ENCODE measurements at places on chromosomes 6 and 20.

DNA sequence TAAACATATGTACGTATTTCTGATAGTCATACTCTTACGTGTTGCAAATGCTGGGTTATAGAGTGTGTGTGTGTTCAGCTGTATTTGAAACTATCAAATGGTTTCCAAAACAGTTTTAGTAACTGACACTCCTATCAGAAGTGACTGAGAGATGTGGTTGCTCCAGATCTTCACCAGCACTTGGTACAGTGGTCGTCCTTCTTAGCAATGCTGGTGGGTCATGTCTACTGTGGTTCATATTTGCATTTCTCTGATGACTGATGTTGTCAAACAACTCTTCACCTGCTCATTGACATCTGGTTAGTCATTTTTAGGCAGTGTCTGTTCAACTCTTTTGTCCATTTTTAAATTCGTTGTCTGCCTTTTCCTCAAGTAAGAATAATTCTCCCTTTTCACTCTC lies 259.3 kb downstream of the KIF16B start:
- H3K27ac ChIP-seq: no peak overlapping the region
- no peaks in the 10 kb centered on the region for H3K4me1 ChIP-seq

- H3K4me1 ChIP-seq: peaks cover 10% of the 10 kb centered on the region
- no peak for DNase-seq
- H3K27me3 ChIP-seq: no peaks in the 10 kb centered on the region
- H3K27ac ChIP-seq: no peak overlapping the region
- H3K4me3 ChIP-seq: no peak overlapping the region
Observed at GRCh38 chr6:118784641-118785164, 109.2 kb upstream of the ASF1A start.

GRCh38 chr6:159788753-159789376 lies 537 bp downstream of the TCP1 start:
- peaks cover 75% of the 10 kb centered on the region for H3K36me3 ChIP-seq
- peaks cover 56% of the 10 kb centered on the region for H3K4me1 ChIP-seq
- DNase-seq: peak; percentile 49

- peaks cover 60% of the 10 kb centered on the region for H3K4me1 ChIP-seq
Observed at GRCh38 chr6:31819871-31820299, 4.5 kb downstream of the HSPA1A start.

GRCh38 chr6:55802259-55802658 lies 73.1 kb downstream of the BMP5 start:
- H3K36me3 ChIP-seq: no peaks in the 10 kb centered on the region
- H3K27me3 ChIP-seq: no peaks in the 10 kb centered on the region
- no peak overlapping the region for H3K27ac ChIP-seq

- H3K4me1 ChIP-seq: no peaks in the 10 kb centered on the region
- no peaks in the 10 kb centered on the region for H3K36me3 ChIP-seq
- H3K4me3 ChIP-seq: no peak overlapping the region
- H3K27ac ChIP-seq: no peak overlapping the region
Observed at GRCh38 chr6:153957394-153957793, 81.6 kb upstream of the OPRM1 start.

DNA sequence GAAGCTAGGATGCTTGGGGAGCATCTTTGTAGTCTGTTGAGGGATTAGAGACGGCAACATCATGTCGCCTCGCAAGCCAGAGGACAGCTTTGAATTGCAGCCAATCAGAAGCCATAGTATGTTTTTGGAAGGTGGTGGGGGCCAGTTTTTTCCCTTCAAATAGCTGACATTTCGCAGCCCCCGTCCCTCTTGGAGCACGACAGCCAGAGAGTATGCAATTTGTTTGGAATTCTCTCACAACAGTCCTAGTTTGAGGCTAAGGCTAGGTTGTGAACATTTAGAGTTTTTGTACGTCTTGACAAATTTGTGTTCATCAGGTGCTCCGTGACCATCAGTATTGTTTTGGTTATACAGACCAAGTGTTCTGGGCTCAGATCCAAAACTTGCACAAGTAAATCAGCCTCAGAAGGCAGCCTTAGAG lies 83.3 kb downstream of the PLCB1 start:
- no peak overlapping the region for H3K4me3 ChIP-seq
- no peak overlapping the region for H3K27ac ChIP-seq
- no peaks in the 10 kb centered on the region for H3K36me3 ChIP-seq
- H3K4me1 ChIP-seq: peaks cover 39% of the 10 kb centered on the region
- H3K27me3 ChIP-seq: no peaks in the 10 kb centered on the region

- no peaks in the 10 kb centered on the region for H3K27me3 ChIP-seq
- no peak overlapping the region for H3K4me3 ChIP-seq
- H3K4me1 ChIP-seq: peaks cover 55% of the 10 kb centered on the region
- no peak overlapping the region for H3K27ac ChIP-seq
- H3K36me3 ChIP-seq: peaks cover 2% of the 10 kb centered on the region
- DNase-seq: no peak
Observed at GRCh38 chr6:112030961-112031660, 22.8 kb upstream of the CCN6 start.

DNA sequence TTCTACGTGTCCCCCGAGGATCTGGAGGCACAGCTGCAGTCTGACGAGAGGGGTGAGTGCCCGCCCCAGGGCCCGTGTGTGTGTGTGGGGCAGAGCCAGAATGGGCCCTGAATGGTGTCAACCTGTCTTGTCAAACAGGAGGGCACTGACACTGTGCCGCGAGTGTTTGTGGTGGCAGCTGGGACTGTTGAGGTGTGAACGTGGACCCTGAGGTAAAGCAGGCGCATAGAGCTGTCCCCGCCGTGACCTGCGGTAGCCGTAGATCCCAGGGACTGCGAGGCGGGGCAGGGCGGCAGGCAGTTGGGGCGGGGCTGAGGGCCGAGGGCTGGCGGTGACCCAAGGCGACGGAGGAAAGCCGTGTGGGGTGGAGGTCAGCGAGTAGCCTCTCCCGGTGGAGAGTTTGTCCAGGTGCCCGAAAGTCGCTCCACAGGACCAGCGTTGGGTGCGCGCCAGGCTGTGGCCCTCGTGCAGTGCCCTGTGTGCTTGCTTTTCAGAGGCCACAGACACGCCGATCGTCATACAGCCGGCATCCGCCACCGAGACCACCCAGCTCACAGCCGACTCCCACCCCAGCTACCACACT lies 25.2 kb downstream of the UCKL1 start:
- no peaks in the 10 kb centered on the region for H3K4me1 ChIP-seq
- no peaks in the 10 kb centered on the region for H3K27me3 ChIP-seq
- H3K4me3 ChIP-seq: no peak overlapping the region

DNA sequence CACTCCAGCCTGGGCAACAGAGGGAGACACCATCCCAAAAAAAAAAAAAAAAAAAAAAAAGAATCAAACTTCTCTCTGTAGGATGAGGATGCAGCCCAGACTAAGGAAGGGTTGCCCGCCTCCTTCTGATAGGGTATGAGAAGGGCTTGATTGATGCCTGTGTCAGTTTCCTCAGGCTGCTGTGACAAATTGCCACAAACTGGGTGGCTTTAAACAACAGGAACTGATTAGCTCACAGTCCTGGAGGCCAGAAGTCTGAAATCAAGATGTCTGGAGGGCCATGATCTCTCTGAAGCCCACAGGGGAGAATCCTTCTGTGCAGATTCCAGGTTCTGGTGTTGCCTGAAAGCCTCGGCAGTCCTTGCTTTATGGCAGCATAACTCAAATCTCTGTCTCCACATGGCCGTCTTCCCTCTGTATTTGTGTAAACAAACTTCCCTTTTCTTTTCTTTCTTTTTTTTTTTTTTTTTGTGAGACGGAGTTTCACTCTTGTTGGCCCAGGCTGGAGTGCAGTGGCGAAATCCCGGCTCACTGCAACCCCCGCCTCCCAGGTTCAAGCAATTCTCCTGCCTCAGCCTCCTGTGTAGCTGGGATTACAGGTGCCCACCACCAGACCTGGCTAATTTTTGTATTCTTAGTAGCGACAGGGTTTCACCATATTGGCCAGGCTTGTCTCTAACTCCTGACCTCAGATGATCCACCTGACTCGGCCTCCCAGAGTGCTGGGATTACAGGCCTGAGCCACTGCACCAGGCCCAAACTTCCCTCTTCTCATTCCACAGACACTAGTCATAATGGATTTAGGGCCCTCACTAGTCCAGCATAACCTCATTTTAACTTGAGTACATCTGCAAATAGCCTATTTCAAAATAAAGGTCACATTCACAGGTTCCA lies 11.2 kb upstream of the CDK19 start:
- peaks cover 6% of the 10 kb centered on the region for H3K4me1 ChIP-seq
- H3K36me3 ChIP-seq: no peaks in the 10 kb centered on the region
- peaks cover 8% of the 10 kb centered on the region for H3K27me3 ChIP-seq
- H3K4me3 ChIP-seq: no peak overlapping the region

- H3K27me3 ChIP-seq: peaks cover 1% of the 10 kb centered on the region
- no peak for DNase-seq
- no peak overlapping the region for H3K27ac ChIP-seq
- no peak overlapping the region for H3K4me3 ChIP-seq
- H3K36me3 ChIP-seq: no peaks in the 10 kb centered on the region
Observed at GRCh38 chr20:57090590-57091560, 175.6 kb downstream of the BMP7 start.

- peaks cover 1% of the 10 kb centered on the region for H3K27me3 ChIP-seq
- no peak overlapping the region for H3K4me3 ChIP-seq
- H3K27ac ChIP-seq: no peak overlapping the region
- peaks cover 4% of the 10 kb centered on the region for H3K4me1 ChIP-seq
Observed at GRCh38 chr6:140105857-140106256, 731.4 kb upstream of the CITED2 start.

- H3K36me3 ChIP-seq: no peaks in the 10 kb centered on the region
- no peak overlapping the region for H3K4me3 ChIP-seq
- no peak overlapping the region for H3K27ac ChIP-seq
- no peak for DNase-seq
- H3K27me3 ChIP-seq: no peaks in the 10 kb centered on the region
Observed at GRCh38 chr20:8318965-8319625, 187.0 kb downstream of the PLCB1 start.

DNA sequence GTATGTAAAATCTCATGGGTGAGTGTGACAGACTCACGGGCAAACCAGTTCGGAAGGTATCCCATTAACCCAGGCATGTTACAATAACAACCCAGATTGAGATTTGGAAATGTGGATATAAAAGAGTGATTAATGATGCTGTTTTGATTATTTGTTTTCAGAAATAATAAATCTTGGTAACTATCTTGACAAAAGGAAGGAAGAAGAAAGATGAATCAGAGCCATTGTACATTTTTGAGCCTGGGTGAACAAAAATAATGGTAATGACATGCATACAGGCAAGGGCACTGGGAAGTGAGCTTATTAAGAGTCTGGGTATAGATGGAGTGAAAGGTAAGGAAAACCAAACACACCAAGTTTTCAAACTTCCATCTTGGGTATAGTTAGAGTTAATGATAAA lies 862.0 kb downstream of the PHF3 start:
- H3K36me3 ChIP-seq: no peaks in the 10 kb centered on the region
- H3K4me1 ChIP-seq: no peaks in the 10 kb centered on the region
- no peak for DNase-seq
- no peaks in the 10 kb centered on the region for H3K27me3 ChIP-seq
- H3K4me3 ChIP-seq: no peak overlapping the region

DNA sequence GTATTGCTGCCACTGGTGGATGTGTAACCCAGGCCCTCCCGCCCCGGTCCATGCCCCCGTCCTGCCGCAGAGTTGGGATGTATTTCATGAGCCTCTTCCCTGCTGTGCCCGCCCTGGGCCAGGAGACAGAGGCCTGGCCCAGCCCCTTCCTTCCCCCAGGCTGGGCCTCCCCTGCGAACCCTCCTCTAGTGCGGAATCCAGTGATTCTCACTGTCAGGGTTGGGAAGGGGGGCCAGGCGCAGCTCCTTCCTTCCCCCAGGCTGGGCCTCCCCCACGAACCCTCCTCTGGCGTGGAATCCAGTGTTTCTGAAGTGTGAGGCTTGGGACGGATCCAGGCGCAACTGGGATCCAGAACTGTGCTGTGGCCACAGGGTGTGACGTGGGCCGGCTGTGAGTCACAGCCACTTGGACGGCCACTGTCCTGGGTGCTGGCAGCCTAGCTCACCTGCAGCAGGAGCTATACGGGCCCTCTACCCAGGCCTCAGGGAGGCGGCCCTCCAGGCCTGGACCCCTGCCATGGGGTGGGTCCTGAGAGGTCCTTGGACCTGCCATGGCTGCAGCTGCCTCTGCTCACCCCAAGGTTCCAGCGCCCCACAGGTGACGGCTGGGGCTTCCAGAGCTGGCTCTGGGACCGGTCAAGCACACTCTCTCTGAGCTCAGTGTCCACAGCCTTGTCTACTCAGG lies 28.3 kb downstream of the COL20A1 start:
- DNase-seq: no peak
- H3K36me3 ChIP-seq: no peaks in the 10 kb centered on the region
- peaks cover 11% of the 10 kb centered on the region for H3K27me3 ChIP-seq
- H3K4me1 ChIP-seq: no peaks in the 10 kb centered on the region

- H3K4me3 ChIP-seq: no peak overlapping the region
- DNase-seq: no peak
- no peak overlapping the region for H3K27ac ChIP-seq
- no peaks in the 10 kb centered on the region for H3K27me3 ChIP-seq
- peaks cover 37% of the 10 kb centered on the region for H3K36me3 ChIP-seq
- H3K4me1 ChIP-seq: peaks cover 5% of the 10 kb centered on the region
Observed at GRCh38 chr6:34648806-34649205, 47.8 kb downstream of the ILRUN start.

- no peak overlapping the region for H3K4me3 ChIP-seq
- no peaks in the 10 kb centered on the region for H3K36me3 ChIP-seq
- H3K4me1 ChIP-seq: no peaks in the 10 kb centered on the region
- DNase-seq: no peak
- H3K27ac ChIP-seq: no peak overlapping the region
Observed at GRCh38 chr6:43891072-43891870, 121.3 kb downstream of the VEGFA start.

DNA sequence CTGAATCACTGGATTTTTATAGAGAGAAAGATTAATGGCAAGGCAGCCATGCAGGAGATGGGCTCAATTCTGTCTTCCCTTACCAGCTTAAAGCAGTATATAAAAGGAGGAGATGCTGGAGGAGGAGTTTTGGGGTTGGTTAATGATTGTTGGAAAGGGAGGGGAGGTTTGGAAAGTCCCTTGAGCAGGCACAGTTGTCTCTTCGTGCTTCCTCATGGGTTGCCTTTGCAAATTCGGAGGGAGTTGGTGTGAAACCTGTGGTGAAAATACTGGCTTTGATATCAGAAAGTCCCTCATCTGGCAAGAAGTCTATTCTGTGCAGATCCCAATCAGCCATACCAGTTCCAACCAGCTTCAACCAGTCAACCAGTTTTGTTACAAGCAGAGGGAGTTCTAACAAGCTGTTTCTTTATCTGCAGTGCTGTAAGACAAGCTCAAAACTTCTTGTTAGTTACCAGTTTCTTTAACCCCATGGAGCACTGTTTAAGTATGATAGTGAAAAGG lies 107.0 kb downstream of the HIVEP1 start:
- peaks cover 46% of the 10 kb centered on the region for H3K4me1 ChIP-seq
- H3K4me3 ChIP-seq: no peak overlapping the region
- peak overlapping the region; percentile 48 for H3K27ac ChIP-seq
- peaks cover 61% of the 10 kb centered on the region for H3K36me3 ChIP-seq

DNA sequence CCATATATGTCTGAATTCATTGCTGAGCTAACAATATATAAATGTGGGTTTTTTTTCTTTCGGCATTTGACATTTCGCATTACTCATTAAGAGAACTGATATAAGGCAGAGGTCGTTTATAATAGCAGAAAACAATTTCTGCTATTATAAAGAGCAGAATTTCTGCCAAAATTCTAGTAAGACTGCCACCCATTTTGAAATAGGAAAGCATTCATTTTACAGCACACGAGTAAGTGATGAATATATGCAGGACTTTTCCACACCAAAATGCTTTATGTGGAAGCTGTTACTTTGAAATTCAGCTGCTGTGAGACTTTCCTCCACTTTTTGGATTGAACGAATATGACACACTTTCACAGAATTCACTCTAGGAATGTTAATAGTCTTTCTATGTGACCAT lies 610.9 kb upstream of the MAN1A1 start:
- H3K4me1 ChIP-seq: no peaks in the 10 kb centered on the region
- no peaks in the 10 kb centered on the region for H3K27me3 ChIP-seq
- no peak overlapping the region for H3K27ac ChIP-seq

- H3K27ac ChIP-seq: no peak overlapping the region
- no peaks in the 10 kb centered on the region for H3K4me1 ChIP-seq
- H3K4me3 ChIP-seq: no peak overlapping the region
- no peaks in the 10 kb centered on the region for H3K36me3 ChIP-seq
Observed at GRCh38 chr6:21244897-21245470, 348.6 kb upstream of the SOX4 start.
